ENCODE measurements at places on chromosomes 5 and 9.
A peak's percentile ranks its signal among the peaks of the same experiment; 100 is the strongest.

GRCh38 chr5:93364378-93364777, 216.6 kb downstream of the NR2F1-AS1 start:
- no peak for DNase-seq

DNA sequence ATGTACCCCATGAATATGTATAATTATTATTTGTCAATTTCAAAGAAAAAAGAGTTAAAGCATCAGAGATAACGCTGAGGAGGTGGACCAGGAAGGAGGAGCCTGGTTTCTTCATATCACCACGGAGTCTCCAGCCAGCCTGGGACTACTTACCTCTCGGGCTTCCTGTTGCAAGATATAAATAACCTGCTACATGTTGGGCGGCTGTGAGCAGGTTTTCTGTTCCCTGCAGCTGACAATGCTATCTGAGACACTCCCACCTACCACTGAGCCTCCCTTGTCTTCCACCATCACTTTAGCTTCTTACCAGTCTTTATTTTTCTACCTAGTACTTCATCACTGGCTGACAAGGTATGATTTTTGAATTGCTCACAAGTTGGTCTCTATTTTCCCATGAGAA, 102.7 kb upstream of the CPEB4 start:
- DNase-seq, result no peak

DNA sequence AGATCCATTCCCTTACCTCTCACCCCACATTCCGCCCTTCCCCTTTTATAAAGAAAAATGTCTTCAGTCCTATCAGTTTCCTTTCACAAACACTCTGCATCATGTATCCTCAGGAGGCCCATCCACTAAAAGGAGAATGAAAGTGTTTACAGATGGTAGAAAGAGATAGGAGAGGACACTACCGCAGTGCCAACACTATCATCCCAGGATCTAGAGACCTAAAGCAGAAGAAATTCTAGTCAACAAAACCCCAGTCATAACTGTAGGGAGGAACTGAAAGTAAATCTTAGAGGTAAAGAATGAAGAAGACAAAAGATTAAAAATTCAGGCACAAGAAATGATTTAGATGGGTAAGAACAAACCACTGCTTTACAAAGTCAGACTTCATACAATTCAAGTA, 114.1 kb downstream of the MLLT3 start:
- DNase-seq, result peak; percentile 15

DNA sequence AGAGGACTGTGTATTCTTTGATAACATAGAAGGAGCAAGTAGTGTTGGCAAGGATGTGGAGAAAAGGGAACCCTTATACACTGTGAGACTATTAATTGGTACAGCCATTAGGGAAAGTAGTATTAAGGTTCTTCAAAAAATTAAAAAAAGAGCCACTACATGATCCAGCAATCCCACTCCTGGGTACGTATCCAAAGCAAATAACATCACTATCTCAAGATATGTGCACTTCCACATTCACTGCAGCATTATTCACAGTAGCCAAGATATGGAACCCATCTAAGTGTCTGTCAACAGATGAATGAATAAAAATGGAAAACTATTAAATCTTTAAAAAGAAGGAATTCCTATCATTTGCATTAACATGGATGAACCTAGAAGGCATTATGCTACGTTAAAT, 693.2 kb upstream of the RIOK2 start:
- no peak for DNase-seq

DNA sequence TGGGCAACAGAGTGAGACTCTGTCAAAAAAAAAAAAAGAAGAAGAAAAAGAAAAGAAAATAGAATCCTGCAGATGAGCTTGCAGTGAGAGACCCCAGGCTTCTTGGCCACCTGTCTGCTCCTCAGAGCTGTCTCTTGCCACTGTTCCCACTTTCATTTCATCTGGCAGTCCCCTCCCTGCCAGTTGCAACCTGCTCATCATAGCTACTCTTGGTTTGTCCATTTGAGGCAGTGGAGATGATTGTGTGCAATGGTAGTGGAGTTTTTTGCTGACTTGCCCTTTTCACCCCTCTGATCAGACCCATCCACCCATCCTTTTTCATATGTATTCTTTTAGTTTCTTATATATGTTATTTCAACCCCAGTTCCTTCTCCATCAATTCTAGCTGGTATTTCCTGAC, 28.7 kb downstream of the ANKRD33B start:
- no peak for DNase-seq

All from CD4-positive, alpha-beta T cell treated with Interleukin-17A for 1 hour (primary cell).